H7 (cell line): ENCODE measurements at places on chromosomes 11 and 22.

DNA sequence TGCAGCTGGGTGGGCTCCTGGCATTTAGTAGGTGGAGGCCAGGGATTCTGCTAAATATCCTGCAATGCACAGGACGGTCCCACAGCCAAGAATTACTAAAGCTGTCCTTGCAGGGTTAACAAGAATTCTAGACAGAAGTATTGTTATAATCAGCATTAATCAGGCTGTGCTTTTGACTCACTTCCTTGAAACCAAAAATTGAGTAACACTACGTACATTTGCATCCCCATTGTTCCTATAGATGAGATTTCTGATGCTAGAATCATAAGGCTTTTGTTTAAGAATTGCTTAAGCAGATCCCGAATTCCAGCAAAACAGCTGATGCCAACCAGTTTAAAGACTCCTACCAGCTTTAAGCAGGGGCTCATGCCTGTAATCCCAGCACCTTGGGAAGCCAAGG lies 11.4 kb downstream of the SLC6A5 start:
- DNase-seq: no peak

- DNase-seq: no peak
Observed at GRCh38 chr22:19798003-19798665, 37.6 kb downstream of the TBX1 start.

DNA sequence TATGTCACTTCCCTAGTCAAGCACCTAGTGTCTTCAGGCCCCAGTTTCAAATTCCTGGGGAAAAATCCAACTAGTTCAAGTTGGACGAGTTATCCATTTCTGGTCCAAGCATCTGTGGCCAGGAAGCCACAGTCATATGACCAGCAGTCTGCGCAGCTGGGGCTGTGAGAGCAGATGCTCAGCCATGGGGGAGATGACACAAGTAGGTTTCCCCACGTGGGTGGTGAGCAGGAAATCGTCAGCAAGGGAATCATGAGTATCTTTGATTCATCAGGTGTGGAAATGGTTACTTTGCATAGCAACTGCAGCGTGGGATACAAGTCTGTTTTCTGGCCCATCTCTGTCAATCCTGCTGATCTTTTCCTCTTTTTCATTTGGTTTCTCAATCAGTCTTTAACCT lies 185.3 kb downstream of the C11orf91 start:
- no peak for DNase-seq

- DNase-seq: no peak
Observed at GRCh38 chr11:29755474-29755873, 261.4 kb downstream of the KCNA4 start.

GRCh38 chr11:109374032-109374431 lies 48.0 kb upstream of the C11orf87 start:
- DNase-seq: no peak

DNA sequence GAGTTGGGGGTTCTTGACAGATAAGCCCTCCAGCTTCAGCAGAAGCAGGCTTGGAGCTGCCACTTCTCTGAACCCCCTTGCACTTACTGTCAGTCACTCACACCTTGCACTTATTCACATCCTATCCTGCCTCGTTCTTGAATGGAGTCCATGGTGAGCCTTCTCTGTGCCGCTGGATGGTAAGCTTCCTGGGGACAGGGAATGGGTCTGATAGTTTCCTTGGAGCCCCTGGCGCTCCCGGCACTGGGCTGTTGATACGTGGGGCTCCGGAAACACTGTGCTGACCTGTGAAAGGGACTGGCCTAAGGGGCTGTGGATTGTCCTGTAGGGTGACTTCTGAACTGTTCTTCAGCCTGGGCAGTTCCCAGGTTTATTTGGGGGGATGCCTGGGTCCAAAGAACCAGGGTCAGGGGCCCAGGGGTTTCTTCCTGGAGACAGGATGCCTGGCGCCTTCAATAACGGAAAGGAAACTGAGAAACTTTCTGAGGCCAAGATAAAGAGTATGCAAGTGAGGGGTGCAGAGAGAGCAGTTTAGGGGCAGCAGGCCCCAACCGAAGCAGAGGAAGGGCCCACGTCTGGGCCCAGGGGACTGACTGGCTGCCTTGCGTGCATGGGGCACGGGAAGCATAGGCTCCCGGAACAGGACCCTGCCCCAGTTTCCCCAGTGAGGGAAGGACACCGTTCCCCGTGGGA lies 709 bp upstream of the ST3GAL4 start:
- peak; percentile 42 for DNase-seq

DNA sequence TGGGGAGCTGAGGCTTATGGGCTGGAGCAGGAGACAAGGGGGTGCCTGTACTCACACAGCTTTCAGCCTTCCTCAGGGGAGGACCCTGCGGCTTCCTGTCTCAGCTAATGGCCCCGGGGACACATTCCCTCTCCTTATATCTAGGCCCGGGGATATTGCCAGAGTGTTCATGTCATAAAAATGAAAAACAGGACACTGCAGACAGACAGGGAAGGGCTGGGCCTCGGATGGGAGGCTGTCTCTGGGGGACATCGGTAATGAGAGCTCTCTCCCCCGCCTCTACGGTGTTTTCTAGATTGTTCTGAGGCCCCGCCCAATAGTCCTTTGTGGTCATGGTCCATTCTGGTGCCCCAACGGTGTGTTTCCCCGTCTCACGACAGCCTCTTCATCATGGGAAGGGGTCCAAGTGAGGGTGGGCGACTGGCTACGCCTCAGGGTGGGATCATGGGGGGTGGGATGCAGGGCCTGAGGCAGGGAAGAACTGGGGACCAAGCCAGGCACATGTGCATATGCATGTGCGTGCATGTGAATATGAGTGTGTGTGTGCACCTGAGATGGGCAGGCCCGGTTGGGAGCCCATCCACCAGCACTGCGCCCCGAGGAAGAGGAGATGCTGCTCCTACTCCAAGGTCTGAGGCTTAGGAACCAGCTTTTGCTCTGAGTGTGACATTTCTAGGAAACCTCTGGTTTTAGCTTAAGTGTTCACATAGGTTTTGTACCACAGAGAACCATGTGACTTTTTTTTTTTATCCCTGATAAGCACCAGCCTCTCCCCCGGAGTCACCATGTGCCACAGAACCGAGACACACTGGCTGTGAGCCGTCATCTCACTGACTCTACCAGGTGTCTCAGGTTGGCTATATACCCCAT lies 5.3 kb downstream of the ARVCF start:
- DNase-seq: no peak

GRCh38 chr11:10076458-10077141 lies 217.4 kb downstream of the SBF2 start:
- DNase-seq: peak; percentile 21

DNA sequence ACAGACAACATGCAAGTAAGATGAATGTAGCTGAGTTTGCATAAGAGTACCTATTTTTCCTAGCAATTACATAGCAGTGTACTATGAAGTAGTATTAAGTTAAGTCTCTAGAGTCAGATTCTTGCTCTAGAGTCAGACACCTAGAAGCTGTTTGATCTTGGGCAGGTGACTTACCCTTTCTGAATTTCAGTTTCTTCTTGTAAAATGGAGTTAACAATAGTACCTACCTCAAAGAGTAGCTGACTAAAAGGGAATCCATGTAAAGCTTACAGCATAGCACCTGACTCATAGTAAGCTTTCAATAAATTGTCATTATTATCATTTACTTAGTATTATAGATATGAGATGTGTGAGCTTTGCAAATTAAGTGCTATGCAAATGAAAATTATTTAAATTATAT lies 47.8 kb upstream of the PTPRJ start:
- DNase-seq: no peak

GRCh38 chr22:28904211-28904896 lies 21.0 kb downstream of the ZNRF3 start:
- DNase-seq: no peak

DNA sequence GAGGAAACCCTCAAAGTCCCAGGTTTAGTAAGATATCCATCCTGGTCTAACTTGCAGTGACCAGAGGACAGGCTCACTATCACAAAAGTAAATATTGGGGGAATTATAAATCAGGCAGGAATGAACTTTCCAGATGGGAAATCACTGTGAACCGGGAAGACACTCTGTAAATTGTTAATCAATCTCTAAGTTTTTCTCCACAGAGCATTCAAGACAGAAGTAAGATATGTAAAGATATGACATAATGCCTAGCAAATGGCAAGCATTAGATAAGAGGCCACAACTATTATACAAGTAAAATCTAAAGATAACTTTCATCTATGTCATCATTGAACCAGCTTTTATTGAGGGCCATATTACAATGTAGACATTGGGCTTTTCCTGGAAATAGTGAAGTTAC lies 35.3 kb upstream of the LRRC4C start:
- DNase-seq: no peak

GRCh38 chr11:70654016-70654415 lies 255.7 kb downstream of the CTTN start:
- no peak for DNase-seq

- DNase-seq: no peak
Observed at GRCh38 chr22:50162391-50162956, 8.1 kb upstream of the PANX2 start.

- DNase-seq: no peak
Observed at GRCh38 chr11:115481528-115481927, 22.7 kb downstream of the CADM1 start.

- no peak for DNase-seq
Observed at GRCh38 chr11:23205156-23205871, 345.0 kb upstream of the CCDC179 start.

DNA sequence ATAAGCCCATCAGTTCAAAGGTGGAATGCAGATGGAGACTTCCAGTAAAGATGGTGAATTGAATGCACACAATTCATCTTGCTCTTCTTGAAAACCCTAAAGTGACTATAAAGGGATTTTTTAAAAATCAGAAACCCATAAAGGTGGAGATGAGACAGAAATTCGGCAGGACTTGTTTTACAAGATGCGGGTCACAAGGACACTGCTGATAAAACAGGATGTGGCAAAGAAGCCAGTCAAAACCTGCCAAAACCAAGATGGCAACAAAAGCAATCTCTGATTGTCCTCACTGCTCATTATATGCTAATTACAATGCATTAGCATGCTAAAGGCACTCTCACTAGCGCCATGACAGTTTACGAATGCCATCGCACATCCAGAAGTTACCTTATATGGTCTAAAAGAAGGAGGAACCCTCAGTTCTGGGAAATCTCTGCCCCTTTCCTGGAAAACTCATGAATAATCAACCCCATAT lies 137.1 kb downstream of the NECTIN1 start:
- DNase-seq: no peak

- no peak for DNase-seq
Observed at GRCh38 chr11:100777736-100778135, 90.6 kb downstream of the ARHGAP42 start.

DNA sequence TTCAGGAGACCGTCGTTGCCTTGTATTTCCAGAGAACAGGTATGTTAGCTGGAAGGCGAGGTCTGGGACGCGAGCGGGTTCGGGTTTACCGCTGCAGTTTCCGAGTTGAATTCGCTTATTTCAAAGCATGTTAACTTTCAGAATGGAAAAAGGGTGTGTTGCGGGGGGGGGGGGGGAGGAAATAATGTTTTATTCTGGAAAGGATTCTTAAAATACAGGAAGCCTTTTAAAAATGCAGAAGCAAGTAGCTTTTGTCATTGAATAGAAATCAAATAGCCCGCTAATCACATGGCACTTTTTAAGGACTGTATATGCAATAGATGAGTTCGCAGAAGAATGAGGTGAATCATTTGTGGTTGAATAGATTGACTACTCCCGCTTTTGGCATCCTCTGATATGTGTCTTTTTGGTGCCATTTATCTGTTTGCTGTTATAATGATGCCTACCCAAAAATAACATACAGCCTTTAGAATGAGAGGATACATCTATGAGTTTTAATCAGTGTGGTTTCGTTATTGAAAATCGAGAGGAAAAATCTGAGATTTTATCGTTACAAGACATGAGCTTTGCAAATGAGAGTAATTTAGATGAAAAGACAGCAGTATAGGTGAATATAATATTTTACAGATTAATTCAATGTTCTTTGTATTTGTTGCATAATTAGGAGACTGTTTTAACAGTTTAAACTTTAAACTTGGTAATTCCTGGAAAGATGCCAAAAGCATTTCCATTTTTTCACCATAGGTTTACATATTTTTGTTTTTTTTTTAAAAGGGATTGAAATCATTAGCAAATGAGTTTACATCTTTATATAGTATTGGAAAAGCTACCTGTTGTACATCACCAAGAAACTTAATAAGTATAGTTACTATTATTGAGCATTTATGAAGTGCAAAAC lies 1.7 kb downstream of the PDE3B start:
- no peak for DNase-seq

DNA sequence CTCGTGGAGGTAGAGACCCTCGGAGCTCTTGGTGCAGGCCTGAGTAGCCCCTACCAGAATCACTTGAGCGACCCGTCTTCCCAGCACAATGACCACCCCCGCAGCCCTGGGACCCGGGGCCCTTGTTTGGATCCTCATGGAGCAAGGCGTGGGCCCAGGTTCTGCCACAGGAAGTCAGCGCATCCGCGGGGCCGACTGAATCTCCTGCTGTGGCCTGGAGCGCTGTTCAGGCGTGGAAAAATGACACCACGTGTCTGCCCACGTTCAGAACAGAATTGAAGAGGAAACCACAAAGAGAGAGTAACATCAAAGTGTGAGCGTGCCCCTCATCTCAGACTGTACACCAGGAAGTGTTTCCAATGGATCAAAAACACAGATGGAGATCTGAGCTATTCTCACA lies 1479.2 kb downstream of the TBC1D22A start:
- DNase-seq: no peak

DNA sequence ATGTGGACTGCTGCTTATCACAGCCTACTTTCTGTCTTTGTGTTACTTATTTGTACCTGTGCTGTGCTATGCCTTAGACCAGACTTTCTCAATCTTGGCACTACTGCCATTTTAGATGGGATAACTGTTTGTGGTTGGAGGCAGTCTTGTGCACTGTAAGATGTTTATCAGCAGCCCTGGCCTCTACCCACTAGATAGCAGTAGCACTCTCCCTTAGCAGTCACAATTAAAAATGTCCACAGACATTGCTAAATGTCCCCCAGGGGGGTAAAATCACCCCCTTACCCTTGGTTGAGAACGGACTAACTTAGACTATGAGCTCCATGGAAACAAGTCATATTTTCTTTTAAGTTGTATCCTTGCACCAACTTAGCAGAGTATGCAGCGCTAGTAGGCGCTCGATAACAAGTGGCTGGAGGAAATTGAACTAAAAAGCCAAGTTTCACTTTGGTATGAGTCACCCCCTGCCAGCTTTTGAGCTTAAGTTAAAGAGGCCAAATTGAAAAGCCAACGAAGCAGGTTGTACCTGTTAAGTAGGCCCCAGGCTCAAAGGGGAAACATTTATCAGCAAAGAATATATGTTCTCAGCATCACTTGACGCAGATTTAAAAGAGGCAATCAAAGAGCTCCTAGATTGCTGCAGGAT lies 304.8 kb upstream of the SORL1-AS1 start:
- DNase-seq: no peak

DNA sequence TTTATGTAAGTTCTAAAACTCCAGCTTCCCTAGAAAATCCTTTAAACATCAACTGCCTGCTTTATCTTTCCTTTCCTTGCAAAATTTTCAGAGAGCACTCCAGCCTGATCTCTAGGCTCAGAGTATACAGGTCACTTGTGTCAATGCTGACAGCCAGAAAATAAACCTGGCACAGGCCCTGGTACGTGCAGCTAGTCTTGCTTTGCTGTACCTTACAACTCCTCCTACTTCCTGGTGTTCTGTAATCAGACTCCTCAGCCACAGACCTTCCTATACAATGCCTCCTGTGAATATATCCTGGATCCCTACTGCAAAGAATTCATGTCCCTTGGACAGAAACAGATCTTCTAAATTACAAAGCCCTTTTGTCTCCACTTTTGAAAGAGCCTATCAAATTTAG lies 24.2 kb upstream of the TMEM123 start:
- no peak for DNase-seq
